Stimulated activated CD4-positive, alpha-beta T cell treated with anti-CD3 and anti-CD28 coated beads, Interleukin-2, amount 100 ng/mL, for 24 hours (primary cell): ENCODE measurements at places on chromosomes 4 and X.

- no peak for DNase-seq
Observed at GRCh38 chr4:6092131-6092530, 73.9 kb upstream of the C4orf50 start.

GRCh38 chr4:19823781-19824180 lies 427.9 kb upstream of the SLIT2 start:
- DNase-seq, result no peak

- DNase-seq, result peak; percentile 62
Observed at GRCh38 chr4:24472514-24473308, 111.6 kb downstream of the DHX15 start.

GRCh38 chrX:25143596-25143995 lies 127.8 kb upstream of the ARX start:
- no peak for DNase-seq

GRCh38 chr4:2849267-2850152 lies 5.9 kb downstream of the ADD1 start:
- no peak for DNase-seq

GRCh38 chr4:110122201-110122600 lies 76.2 kb downstream of the ELOVL6 start:
- DNase-seq, result no peak

- DNase-seq, result peak; percentile 60
Observed at GRCh38 chrX:129957241-129958082, 25.0 kb upstream of the BCORL1 start.

DNA sequence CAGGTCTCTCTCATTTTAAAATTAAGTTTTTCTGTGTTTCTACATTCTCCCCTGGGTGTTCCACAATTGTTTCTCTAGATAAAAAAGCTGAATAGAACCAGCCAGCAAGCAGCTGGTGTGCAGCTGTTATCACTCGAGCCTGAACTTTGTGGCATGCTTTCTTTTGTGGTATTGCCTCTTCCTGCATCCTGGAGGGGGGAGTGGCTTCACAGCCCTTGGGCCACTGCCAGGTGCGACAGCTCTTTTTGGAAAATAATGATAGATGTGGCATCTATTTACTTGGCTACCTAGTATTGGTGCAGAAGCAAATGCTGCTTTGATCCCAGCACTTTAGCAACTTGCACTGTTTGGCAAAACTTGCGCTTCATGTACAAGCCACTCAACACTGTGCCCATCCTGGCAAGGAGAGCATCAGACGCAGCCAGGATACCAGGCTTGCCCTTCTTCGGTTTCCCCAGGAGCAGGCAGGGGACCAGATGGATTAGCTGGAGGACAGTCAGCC lies 69.4 kb downstream of the HMGB2 start:
- DNase-seq, result no peak

- DNase-seq, result no peak
Observed at GRCh38 chr4:155445306-155445705, 68.5 kb upstream of the MAP9 start.

- DNase-seq, result no peak
Observed at GRCh38 chrX:100750883-100751282, 19.0 kb upstream of the SYTL4 start.

GRCh38 chrX:153459986-153460385 lies 10.4 kb downstream of the HAUS7 start:
- no peak for DNase-seq

DNA sequence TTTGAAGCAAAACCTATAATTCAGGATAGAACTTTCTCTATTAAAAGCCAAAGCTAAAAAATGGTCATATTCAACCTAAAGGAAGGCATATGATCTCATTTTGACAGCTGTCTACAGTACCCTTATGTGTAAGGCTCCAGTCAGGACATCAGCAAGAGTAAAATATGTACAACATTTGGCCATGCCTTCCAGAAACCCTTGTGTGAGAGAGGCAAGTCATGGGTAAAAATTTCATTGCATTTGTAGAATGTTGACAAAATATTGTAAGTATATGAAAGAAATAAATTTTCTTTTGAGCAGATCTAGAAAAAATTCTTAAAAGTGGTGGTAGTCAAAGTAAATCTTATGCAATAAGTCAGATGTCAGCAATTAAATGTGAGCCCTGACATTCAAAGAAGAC lies 132.3 kb downstream of the SLC39A8 start:
- DNase-seq, result no peak

DNA sequence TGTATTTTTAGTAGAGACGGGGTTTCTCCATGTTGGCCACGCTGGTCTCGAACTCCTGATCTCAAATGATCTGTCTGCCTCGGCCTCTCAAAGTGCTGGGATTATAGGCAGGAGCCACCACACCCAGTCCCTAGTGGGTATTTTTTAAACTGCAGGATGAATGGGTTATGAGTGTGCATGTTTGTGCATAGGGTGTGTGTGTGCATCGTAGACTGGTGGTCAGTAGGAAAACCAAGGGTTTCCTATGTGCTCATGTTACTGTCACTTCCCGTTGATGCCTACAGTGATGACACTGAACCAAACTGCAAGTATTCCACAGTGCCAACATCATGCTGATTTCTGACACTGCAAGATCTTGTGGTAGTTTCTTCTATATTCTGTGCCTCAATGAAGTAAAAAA lies 41.1 kb downstream of the DDIT4L start:
- no peak for DNase-seq
